Smooth muscle cell of the pulmonary artery (primary cell): ENCODE measurements at places on chromosomes 11 and 22. TPM values are rescaled to one million over a fixed set of nuclear protein-coding genes. Genes with fewer than 3 reads are reported as not detected.

The DEUP1 gene
- total RNA-seq = not detected in 2 replicates

The PRDM10 gene
- 5.1 and 6.2 TPM in 2 replicates for total RNA-seq

The SLC22A12 gene
- total RNA-seq = not detected in 2 replicates

The VEGFB gene
- 54.3 and 83.2 TPM in 2 replicates for total RNA-seq

The ART5 gene
- not detected in 2 replicates for total RNA-seq

The CCDC157 gene
- total RNA-seq = 1.8 and 2.2 TPM in 2 replicates

The DYNC2H1 gene
- 53.4 and 54.2 TPM in 2 replicates for total RNA-seq

The PPFIBP2 gene
- 11.1 and 17.2 TPM in 2 replicates for total RNA-seq
